ENCODE measurements at places on chromosomes 13 and 19.
A peak's percentile ranks its signal among the peaks of the same experiment; 100 is the strongest.

- no peak for DNase-seq
Measured at GRCh38 chr13:111659842-111660241, 339.4 kb downstream of the TEX29 start.

DNA sequence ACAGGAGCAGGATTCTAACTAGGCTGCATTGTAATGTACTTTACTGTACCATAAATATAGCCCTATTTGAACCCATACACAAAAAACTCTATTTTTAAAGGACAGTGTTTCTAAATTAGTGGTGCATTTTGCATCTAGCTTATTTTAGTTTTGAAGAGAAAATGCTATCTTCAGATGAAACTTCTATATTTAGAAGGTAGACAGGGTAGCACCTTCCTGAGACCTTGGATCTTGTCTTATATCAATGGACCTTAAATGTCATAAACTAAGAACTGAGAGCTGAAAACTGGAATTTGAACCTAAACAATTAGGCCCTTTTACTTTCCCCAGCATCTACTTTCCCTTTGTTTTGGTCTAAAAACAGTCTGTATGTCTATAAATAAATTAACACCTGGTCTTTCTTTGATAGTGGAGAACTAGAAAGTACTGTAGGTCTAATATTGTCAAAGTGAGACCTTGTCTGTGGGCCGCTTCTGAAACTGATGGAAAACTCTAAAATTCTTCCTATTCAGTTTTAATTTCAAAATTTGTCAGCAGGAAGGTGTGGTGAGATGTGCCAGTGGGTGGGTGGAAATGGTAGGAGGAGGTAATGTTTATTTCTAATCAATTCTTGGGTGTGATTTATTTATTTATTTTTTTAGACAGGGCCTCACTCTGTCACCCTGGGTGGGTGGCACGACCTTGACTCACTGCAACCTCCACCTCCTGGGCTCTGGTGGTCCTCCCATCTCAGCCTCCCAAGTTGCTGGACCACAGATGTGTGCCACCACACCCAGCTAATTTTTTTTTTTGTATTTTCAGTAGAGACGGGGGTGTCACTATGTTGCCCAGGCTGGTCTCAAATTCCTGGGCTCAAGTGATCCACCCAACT lies 10.1 kb downstream of the COG3 start:
- DNase-seq: no peak

- DNase-seq: no peak
Measured at GRCh38 chr13:39282400-39282972, 244.2 kb downstream of the NHLRC3 start.

DNA sequence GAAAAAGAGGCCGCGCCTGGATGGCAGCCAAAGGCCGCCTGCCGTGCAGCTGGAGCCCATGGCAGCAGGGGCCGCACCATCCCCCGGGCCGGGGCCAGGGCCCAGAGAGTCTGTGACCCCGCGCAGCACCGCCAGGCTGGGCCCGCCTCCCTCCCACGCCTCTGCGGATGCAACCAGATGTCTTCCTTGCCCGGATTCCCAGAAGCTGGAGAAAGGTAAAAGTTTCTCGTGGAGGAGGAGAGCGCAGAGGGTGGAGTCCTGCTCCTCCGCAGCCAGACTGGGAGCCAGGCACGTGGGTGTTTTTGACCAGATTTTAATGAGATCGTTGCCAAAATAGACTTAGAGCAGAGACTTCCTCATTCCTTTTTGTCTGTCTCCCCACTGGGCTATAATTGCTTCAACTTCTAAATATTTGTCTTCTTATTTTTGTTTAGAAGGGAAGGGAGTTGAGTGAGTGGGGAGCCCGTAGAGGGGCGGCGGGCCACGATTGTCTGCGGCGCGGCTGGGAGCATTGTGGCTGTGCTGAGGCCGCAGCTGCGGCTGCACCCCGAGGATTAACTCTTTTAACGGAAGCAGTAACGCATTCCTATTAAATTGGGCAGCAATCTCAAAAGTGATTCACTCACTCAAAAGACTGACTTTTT lies 22.8 kb upstream of the NDUFS7 start:
- no peak for DNase-seq

DNA sequence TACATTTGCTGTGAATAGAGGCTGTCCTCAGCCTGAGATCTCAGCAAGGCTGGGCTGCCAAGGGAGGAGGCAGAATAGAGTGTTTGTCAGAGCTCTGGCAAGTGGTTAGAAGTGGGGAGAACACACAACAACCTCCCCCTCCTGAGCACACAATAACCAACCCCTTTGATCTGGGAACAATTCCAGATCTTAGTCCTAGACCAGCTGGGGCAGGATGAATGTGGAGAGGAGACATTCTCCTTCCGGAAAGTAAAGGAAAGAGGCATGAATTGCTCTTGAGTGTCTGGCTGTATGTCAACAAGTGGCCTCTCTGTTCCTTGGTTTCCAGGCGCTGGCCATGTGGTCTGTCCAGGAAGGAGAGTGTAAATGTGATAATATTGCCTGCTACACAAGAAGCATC lies 114.9 kb upstream of the TMTC4 start:
- DNase-seq: no peak

GRCh38 chr13:113028336-113029060 lies 59.5 kb downstream of the MCF2L start:
- DNase-seq: no peak

GRCh38 chr19:1073956-1074517 lies 7.1 kb downstream of the ARHGAP45 start:
- DNase-seq: no peak

GRCh38 chr13:112183532-112184090 lies 116.7 kb downstream of the SOX1 start:
- no peak for DNase-seq

DNA sequence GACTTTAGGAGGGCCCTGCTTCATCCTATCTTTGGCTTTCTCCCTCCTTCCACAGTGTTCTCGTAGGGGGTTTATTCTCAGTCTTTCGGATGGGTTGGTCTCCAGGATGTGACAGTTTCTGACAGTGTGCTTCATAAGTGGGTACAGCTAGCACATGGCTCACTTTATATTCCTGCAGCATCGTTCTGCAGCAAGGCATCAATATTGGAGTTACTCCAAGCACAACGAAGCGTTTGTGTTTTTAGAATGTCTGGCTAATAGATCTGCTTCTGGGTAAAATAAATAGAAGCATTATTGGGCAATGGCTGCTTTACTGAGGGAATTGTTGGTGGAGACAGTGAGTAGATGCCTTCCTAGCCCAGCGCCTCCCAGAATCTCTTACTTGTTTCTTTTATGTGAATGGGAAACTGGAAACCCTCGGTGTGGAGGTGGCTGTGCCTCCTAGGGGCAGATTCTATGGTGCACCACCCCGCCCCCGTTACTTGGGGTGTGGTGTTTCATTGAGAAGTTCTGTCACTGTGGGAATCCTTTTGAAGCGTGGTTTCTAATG lies 2.0 kb downstream of the FARP1 start:
- DNase-seq: no peak

DNA sequence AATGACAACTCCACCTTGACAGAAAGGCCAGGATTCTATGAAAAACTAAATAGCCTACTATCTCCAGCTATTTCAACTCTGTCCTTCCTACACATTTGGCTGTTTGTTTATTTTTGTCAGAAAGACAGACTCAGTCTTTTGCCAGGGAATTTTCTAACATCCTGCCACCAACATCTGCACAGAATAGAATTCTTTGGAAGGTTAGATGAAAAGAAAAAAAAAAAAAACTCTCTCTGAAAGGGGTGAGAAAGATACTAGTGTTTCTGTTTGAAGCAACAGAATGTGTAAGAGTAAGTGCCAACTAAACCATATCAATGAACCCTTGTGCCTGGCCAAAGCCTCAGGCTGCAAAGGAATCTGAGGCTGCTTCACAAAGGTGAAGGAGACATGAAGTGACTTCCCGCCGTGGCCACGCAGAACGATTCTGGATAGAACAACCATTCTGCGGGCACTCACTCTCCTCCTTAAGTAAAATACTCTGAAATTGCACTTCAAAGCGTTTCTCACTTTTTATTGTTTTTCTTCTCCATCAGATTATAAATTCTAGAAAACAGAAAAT lies 498.2 kb downstream of the IRS2 start:
- no peak for DNase-seq

DNA sequence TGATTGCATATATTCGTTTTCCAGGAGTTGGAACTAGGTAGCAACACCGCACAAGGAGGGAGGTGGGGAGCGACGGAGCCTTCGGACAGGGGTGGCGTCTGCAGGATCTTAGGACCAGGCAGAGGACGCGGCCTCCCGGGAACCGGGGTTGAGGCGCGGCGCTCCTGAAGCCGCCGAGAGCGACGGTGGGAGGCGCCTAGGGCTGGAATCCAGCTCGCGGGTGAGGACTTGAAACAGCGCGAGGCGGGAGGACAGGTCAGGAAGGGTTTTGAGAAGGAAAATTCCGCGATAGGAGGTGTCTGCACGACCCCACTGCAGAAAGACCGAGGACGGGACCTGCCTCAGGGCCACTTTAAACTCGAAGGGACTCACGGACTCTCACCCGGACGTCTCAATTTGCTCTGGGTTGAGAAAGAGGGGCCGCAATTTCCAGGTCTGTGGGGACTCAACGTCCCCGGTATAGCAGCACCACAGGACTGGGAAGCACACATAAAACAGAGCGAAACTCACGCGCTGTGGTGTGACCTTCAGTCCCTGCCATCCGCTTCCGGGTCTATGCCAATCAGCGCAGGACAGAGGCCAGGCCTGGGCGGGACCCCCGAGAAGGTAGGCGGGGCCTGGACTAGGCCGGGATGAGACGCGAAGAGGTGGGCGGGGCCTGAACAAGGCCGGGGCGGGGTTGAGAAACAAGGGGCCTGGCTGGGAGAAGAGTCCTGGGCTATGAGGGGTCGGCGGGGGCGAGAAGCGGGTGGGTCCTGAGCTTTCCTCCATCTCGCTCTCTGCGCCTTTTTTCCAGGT lies at the start of gene ZNF320:
TSS of gene ZNF320 (minus strand) at position 498 of the 798 bp plus-strand sequence. CDS start 7,380 bp downstream, outside the sequence.
- peak; percentile 85 for DNase-seq

DNA sequence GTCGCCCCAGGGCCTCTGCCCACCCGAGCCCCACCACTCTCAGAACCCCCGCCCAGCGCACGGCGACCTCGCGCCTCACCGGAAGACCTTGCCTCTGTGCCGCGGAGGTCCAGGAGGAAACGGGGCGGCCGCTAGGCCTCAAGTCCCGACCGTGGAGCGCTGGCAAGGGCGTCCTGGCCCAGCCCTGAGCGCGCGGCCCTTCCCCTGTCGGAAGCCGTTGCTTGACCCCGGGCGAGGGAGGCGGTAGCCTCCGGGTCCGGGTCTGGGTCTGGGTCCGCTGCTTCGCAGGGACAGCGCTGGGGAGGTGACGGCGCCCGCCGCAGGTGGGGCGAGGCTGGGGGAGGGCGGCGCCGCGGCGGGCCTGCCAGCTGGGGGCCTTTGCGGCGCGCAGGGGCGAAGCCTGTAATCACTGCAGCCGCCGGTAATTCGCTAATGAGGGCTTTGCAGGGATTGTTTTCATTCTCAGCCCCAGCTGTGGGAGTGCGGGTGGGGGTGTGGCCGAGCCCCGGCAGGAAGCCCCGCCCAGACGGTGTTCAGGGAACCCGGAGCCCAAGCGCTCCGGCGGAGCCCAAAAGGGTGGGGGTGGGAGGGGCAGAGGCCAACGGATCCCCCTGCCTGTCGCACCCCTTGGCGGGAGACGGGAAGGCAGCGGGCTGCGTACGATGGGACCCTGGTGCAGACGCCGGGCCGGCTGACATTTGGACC lies 8.6 kb downstream of the C19orf25 start:
- DNase-seq: peak; percentile 57

DNA sequence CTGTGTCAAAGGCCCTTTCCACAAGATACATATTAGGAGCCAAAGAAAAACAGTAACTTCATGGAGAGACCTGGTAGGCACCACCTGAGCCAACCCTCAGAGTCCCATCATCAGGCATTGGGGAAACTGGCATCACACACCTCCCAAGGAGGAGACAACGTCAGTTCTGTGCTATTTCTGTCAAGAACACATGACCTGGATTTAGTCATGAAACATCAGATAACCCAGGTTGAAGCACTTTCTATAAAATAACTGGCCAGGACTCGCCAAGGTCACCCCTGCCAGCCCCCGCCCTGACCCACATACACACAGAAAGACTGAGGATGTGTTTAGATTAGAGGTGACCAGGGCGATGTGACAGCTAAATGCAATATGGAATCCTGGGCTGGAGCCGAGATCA lies 35.6 kb downstream of the COL4A1 start:
- no peak for DNase-seq

GRCh38 chr19:38265921-38266429 lies 1.6 kb downstream of the SPINT2 start:
- no peak for DNase-seq

- no peak for DNase-seq
Measured at GRCh38 chr13:97043302-97043701, 49.0 kb upstream of the OXGR1 start.

- DNase-seq: no peak
Measured at GRCh38 chr19:38513762-38514167, 80.3 kb downstream of the RYR1 start.

- no peak for DNase-seq
Measured at GRCh38 chr13:74778087-74778486, 643.9 kb upstream of the KLF12 start.

DNA sequence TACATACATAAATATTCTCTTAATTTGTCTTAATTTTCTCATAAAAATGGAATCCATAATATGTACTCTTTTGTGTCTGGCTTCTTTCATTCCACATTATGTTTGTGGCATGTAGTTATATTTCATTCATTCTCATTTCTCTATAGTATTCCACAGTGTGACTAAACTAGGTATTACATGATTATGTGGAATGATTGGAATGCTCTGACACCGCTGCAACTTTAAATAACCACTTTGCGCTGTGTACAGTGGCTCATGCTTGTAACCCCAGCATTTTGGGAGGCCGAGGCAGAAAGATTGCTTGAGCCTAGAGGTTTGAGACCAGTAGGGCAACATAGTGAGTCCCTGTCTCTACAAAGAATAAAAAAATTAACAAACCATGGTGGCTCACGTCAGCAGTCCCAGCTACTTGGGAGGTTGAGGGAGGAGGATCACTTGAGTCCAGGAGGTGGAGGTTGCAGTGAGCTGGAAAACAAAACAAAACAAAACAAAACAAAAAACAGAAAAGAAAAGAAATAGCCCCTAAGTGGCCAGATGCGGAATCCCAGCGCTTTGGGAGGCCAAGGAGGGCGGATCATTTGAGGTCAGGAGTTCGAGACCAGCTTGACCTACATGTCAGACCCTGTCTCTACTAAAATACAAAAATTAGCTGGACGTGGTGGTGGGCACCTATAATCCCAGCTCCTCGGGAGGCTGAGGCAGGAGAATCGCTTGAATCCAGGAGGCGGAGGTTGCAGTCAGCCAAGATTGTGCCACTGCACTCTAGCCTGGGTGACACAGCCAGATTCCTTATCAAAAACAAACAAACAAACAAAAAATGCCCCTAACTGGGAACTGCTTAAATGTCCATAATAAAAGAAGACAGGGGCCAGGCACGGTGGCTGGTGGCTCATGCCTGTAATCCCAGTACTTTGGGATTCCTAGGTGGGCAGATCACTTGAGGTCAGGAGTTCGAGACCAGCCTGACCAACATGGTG lies 8.0 kb upstream of the SAE1 start:
- DNase-seq: no peak

Measured in T-helper 9 cell (primary cell).